Stimulated activated CD4-positive, alpha-beta T cell treated with anti-CD3 and anti-CD28 coated beads, Interleukin-4, amount 100 ng/mL, for 1 hour (primary cell): ENCODE measurements at places on chromosomes 11 and 22.

DNA sequence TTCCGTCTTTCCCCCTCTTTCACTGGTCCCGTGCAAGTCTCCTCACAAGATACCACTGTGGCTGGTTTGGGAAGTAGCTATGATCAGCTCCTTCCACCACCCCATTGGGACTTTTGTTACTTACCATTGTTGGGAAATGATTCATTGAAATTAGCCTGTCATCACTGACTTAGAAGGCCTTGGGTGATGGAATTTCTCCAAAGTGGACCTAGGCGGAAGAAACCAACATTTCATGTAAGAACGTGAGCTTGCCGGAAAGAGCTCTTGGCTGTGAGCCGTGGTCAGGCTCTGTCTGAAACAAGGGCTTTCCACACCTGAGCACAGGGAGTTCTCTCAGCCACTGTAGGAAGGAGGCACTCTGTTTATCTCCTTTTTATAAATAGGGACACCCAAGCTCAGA, 23.5 kb upstream of the CRYBB3 start:
- no peak for DNase-seq

DNA sequence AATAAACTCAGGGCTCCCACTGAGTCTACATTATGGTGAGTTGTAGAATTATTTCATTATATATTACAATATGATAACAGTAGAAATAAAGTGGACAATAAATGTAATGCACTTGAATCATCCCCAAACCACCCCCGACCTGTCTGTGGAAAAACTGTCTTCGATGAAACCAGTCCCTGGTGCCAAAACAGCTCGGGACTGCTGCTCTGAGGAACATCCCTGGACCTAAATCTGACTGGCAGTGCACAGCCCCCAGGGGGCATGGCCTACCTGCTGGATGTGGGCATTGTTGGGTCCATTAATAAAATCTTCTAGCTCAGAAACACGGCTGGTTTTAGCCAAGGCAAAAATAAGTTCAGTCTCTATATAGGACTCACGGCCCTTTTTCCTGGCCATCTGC, 29.3 kb upstream of the SLC25A1 start:
- DNase-seq, result no peak

DNA sequence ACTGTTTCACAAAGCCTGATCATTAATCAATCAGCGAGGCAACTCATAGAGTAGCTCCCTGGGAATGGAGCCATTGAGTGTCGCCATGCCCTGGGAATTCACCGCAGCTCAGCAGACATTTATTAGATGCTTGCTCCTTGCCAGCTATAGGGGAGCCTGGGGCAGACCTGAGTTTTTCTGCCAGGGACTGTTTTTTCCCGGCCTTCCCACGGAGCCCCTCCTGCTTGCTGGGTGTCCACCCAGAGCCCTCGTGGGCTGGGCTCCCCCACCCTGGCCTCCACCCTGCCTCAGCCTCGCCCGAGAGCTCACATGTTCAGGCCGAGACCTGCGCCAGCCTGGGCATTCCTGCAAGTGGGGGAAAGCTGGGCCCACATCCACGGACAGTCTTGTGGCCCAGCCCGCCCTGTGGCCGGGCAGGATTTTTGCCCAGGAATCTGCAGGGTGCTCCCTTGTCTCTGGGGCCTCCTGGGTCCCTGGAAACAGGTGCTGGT, 64.9 kb downstream of the SMIM38 start:
- DNase-seq, result no peak

DNA sequence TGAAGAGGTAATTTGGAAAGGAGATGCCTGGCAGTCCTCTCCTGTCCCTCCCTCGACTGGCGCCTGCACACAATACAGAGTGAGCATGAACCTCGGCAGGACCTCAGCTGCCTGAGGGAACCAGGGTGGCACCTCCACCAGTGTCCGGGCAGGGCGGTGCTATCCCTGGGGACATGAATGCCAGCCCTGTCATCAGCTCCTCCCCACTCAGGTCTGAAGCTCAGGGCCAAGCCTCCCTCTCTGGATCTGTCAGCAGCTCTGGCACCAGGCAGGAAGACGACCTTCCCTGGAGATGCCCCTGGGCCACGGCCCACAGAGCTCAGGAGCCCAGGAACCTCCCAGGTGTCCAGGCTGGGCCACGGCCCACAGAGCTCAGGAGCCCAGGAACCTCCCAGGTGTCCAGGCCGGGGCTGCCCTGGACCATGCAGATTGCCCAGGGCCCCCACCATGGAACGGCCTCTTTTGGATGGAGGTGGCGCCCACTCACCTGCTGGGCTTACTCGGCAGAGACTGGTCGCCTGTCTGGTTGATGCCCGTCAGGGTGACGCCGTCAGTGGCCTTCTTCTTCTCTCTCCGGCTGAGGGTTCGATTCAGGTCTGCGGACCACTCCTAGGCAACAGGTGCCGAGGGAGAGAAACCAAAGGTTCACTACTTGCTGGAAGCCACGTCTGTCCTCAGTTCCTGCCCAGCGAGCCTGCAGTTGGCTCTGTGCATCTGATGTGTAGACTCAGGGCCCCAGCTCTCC, 21.7 kb upstream of the ARFGAP3 start:
- DNase-seq, result no peak

DNA sequence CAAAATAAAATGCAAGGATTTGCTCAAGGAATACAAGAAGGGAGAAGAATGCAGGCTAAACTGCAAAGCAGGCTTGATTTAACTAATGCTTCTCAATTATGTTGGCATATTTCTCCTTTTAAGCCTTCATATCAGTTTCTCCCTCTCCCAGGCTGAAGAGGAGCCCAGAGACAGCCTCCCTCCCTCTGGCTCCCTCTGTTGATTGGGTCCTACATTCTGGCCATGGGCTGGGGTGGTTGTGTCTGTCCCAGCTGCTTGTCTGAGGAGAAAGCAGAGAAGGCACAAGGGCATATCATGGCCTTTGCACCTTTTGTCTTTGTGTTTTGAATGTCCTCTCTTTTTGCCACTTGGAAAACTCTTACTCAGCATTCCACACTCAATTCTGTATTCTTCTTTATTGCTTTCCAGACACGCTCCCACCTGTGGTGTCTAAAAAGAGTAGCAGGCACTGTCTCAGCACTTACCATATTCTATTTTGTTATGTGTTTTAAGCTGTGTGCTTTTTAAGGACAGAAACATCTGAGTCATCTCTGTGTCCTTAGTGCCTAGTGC, 77.4 kb downstream of the INSC start:
- no peak for DNase-seq

DNA sequence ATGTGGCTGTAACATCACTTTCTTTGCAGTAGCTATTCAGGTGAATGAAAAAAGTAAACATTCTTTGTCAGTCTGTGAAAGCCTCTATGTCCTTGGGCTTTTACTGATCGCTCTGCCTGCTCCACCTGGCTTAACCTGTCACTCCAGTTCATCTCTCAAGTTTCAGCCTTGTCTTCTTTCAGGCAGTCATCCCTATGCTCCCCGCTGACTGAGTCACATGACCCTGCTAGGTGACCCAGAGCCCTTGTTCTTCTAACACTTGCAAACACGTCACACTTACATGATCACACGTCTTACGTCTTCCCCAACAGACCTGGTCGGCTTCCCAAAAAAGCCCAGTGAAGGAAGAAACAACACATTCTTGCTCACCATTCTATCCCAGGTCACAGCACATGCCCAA, 499.3 kb upstream of the TENM4 start:
- no peak for DNase-seq

GRCh38 chr22:37823134-37823985, at the start of gene GALR3:
Gene GALR3, plus strand, starts transcription at chr22:37823382. Its CDS starts 25 bp downstream, at chr22:37823407.
- no peak for DNase-seq

GRCh38 chr11:112734207-112734606, 227.0 kb upstream of the NCAM1 start:
- no peak for DNase-seq

- DNase-seq, result no peak
These were observed 41.7 kb upstream of the ADA2 start for GRCh38 chr22:17260950-17261349.

GRCh38 chr11:76250520-76251225, 44.4 kb upstream of the WNT11 start:
- DNase-seq, result no peak

GRCh38 chr11:47033439-47033838, 96.9 kb downstream of the CSTPP1 start:
- DNase-seq, result no peak

- DNase-seq, result no peak
These were observed 80.7 kb downstream of the MN1 start for GRCh38 chr22:27720860-27721259.

DNA sequence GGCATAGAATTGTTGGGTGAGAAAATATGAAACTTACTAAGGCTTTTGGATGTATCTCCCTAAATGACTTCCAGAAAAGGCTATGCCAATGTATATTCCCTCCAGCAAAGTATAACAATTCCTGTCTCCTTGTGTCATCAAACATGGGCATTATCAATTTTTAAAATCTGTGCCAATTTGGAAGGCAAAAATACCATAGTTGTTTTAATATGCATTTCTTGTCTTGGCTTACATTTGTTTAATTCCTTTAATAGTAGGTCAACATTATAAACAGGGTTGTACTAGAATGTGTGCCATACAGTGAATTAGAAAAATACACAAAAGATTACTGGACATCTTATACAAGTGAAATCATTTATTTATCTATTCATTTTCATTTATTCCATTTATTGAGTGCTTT, 41.6 kb downstream of the DCUN1D5 start:
- no peak for DNase-seq

- DNase-seq, result no peak
These were observed 344.7 kb downstream of the BUD13 start for GRCh38 chr11:116427903-116428637.

DNA sequence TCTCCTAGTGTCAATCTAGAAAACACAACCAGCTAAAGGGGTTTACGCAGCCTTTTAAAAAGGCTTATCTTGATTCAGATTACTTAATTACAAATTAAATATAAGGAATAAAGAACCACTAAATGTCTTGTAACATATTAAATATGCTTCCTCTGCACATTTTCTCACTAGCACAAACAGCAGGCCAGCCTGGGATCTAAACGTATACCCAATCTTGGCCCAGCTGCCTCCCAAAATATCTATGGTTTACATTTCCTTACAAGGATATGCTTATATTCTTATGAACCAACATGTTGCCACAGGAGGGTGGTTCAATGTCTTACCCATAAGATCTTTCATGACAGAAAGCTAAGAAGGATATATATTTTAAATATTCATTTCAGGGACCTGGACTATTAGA, 7.7 kb downstream of the LGR4 start:
- DNase-seq, result no peak

DNA sequence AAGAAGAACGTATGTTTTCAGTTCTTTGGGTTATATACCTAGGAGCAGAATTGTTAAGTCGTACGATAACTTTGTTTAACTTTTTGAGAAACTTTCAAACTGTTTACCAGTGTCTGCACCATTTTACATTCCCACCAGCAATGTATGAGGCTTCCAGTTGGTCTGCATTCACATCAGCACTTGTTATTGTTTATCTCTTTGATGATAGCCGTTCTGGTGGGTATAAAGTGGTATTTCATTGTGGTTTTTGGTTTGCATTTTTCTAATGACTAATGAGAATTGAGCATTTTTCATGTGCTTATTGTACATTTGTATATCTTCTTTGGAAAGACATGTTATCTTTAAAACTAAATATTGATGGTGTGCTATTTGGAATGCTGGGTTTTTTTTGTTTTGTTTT, 59.8 kb downstream of the KDM2A start:
- no peak for DNase-seq

- DNase-seq, result no peak
These were observed 17.6 kb downstream of the F2 start for GRCh38 chr11:46736615-46737014.

- DNase-seq, result no peak
These were observed 355.2 kb downstream of the RAB38 start for GRCh38 chr11:87820011-87820410.

- no peak for DNase-seq
These were observed 192.1 kb downstream of the CTTN start for GRCh38 chr11:70590356-70590991.

DNA sequence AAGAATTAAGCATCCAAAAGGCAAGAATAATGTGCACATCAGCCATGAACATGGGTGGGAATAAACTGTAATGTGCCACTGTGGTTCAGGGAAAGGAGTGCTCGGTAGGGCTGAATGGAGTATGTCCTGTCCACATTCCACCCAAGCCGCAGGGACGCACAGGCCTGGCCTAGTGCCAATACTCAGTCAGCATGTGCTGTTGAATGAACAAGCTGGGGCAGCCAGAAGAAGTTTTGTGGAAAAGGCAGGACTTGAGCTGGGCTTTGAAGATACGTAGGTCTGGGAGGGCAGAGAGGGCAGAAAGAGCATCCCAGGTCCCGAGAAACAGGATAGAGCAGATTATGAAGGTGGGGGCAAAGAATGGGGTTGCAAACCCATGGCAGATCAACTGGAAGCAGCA, 60.0 kb upstream of the PLET1 start:
- no peak for DNase-seq

DNA sequence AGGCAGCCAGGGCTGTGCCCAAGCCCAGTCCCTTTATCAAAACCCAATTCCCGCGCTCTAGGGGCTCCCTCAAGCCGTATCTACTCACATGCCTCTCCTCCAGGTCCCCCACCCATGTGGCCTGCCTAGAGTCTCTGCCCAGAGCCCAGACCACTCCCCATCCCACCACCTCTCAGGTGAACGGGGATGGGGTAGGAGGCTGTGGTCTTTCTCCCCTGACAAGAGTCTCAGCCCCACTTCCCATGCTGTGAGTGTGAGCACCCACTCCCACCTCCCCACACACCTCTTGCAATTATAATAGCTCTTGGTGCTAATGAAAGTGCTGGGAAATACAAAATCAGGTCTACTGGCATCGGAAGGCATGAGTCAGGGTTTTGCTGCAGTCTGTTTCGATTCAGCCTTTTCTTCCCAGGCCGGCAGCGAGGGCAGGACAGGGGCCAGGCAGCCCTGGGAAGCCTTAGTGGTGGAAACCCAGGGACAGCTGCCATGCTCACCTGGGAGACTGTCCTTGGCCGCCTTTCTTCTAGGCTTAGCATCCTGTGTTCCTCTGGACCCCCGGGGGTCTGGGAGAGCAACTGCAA, 16.7 kb upstream of the TMPRSS4 start:
- no peak for DNase-seq

GRCh38 chr11:5610446-5610845, 14.0 kb downstream of the TRIM6 start:
- DNase-seq, result no peak

DNA sequence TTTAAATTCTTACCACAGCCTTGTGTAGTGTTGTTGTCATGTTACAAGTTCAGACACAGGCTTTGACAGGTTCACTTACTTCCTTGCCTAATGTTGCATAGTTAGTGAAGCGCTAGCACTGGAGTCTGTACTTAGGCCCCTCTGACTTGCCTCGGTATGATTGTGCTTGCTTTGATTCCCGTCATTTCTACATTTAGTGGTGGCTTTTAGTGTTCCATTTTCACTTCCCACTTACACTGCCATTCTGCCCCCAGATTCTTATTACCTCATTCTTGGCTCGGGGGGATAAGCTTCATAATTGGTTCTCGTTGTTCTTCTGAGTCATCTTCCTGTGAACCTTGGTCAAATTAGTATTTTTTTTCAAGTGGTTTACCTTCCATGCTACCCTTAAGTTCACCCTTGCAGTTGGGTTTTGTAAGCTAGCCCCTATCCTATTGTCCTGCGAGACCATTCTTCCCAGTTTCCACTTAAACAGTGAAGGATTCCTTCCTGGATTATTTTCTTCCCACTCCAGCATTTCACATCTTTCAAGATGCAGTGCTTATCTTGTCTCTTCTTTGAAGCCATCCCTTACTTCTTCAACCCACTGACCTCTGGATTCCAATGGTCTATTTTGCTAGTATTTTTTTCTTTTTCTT, 68.7 kb downstream of the DDX10 start:
- no peak for DNase-seq

- DNase-seq, result no peak
These were observed 115.6 kb downstream of the SLC1A2 start for GRCh38 chr11:35303596-35304385.

- DNase-seq, result no peak
These were observed 39.6 kb downstream of the ARRB1 start for GRCh38 chr11:75311858-75312288.

GRCh38 chr11:61176446-61176845, 15.2 kb upstream of the VPS37C start:
- no peak for DNase-seq
